ENCODE measurements at places on chromosomes 7 and 10.

DNA sequence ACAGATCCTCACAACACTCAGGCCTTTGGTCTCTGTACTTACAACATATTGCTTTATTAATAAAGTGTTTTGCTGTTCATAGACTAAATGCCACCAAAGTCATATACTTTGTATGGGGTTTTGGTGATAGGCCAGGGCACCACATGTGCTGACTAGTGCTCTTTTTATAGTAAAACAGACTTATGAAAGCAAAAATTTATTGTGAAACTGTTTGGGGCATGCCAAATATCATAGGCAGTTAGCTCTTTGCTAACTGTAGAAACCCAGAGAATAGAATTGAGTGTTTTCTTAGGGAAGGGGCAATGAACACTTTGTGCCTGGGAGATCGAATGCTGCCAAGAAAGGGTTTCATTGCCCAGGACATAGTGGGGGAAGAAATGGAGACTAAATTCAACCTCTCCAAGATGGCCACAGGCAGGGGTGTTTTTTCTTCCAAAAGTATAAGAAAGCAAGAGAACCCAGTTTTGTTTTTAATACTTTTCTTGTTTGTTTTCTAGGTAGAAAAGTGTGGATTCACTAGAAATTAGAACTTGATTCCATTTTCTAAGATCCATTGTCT, 142.7 kb downstream of the TRIL start:
- no peak for DNase-seq

DNA sequence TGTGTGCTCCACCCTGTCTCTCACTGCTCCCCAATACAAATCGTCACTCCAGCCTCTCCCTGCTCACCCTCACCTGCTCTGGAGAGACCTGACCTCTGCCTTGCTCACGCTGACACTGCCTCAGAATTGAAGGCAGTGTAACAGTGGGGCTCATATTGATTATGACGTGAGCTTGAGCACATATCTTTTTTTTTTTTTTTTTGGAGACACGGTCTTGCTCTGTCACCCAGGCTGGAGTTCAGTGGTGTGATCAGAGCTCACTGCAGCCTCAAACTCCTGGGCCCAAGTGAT, 84.7 kb downstream of the TBXAS1 start:
- no peak for DNase-seq

- no peak for DNase-seq
Observed at GRCh38 chr10:71234970-71235685, 22.8 kb downstream of the UNC5B start.

DNA sequence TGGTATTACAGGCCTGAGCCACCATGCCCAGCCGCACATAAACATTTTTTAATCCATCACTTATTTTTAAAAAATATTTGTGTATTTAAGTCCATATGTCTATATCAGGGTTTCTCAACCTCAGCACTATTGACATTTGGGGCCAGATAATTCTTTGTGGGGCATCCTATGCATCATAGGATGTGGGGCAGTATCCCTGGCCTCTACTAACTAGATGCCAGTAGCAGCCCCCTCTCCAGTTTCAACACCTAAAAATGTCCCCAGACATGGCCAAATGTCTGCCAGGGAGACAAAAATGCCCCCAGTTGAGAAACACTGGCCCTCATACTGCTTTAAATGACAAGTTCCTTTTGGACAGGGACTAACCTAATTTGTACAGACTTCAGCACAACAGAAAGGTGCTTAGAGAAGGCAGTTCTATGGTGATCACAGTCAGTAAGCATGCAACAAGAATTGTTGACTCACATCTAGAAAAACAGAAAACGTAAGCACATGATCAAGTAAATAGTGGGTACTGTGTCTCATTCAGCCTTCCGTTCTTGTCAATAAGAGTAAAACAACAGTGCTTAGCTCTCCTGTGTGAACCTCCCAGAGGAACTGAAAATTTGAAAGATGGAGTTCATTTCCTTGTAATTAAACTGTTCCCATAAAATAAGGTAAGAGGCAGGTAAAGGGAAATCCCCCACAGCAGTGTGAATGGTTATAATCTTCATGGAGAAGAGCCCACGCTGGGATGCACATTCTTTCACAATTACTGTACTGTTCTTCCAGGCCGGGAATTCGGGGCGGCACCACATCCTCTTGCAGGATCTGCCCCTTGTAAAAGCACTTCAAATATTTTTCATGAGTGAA, 17.3 kb upstream of the ADRB1 start:
- no peak for DNase-seq

DNA sequence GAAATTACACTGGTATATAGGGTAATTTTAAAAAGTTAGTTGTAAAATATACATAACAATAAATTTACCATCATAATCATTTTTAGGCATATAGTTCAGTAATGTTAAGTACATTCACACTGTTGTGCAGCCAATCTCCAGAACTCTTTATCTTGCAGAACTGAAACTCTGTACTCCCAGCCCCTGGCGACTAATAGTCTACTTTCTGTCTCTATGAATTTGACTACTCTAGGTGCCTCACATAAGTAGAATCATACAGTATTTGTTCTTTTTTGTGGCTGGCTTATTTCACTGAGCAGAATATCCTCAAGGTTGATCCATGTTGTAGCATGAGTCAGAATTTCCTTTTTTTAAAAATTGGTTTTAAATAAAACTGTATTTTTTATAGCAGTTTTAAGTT, 41.4 kb downstream of the NRF1 start:
- no peak for DNase-seq

- no peak for DNase-seq
Observed at GRCh38 chr10:123522702-123523312, 143.3 kb upstream of the GPR26 start.

- DNase-seq, result no peak
Observed at GRCh38 chr10:131231965-131232541, 79.5 kb downstream of the TCERG1L start.
